ENCODE measurements at places on chromosomes 2 and 18. TPM values are rescaled to one million over a fixed set of nuclear protein-coding genes. Genes with fewer than 3 reads are reported as not detected.

GRCh38 chr18:71878226-71878625 is 665.9 kb downstream of the CBLN2 start:
- H3K4me3 ChIP-seq, result no peak overlapping the region
- no peaks in the 10 kb centered on the region for H3K4me1 ChIP-seq
- H3K36me3 ChIP-seq, result no peaks in the 10 kb centered on the region
- no peaks in the 10 kb centered on the region for H3K27me3 ChIP-seq

GRCh38 chr2:3160751-3161330 is 216.8 kb downstream of the EIPR1 start:
- no peaks in the 10 kb centered on the region for H3K36me3 ChIP-seq
- H3K27ac ChIP-seq, result no peak overlapping the region
- no peaks in the 10 kb centered on the region for H3K27me3 ChIP-seq
- DNase-seq, result no peak
- H3K4me1 ChIP-seq, result no peaks in the 10 kb centered on the region

DNA sequence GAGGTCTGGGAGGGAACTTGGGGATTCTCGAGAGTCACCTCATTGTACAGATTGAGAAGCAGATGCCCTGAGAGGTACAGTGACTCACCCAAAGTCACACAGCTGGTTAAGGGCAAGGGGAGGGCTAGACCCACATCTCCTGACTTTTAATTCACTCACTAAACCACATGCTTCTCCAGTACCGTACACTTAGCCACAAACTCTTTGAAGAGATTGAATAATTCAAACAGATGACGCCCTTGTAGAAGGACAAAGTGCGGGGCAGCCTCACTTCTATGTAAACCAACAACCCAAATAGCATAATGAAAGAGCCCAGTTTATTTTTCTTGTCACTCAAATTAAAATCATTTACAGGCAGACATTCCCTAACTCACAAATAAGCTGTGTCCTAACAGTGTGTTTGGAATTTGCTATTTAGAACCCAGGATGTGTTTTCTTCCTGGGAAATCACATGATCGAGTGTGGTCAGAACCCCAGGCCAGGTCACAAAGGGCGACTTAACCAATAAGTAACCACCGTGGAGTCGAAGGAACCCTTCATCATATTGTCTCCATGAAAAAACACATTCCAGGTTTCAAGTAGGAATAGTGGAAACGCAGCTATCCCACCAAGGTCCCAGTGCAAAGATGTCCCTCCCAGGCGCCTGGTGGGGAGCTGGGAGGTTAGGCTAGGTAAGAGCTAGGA is 35.8 kb upstream of the PTPN4 start:
- H3K4me3 ChIP-seq, result no peak overlapping the region
- no peaks in the 10 kb centered on the region for H3K27me3 ChIP-seq
- DNase-seq, result peak; percentile 65
- no peaks in the 10 kb centered on the region for H3K36me3 ChIP-seq
- H3K4me1 ChIP-seq, result no peaks in the 10 kb centered on the region
- H3K27ac ChIP-seq, result no peak overlapping the region

GRCh38 chr18:75221397-75221796 is 10.8 kb downstream of the TSHZ1 start:
- H3K27ac ChIP-seq, result no peak overlapping the region
- no peak for DNase-seq
- peaks cover 5% of the 10 kb centered on the region for H3K4me1 ChIP-seq
- H3K4me3 ChIP-seq, result no peak overlapping the region
- H3K27me3 ChIP-seq, result no peaks in the 10 kb centered on the region
- no peaks in the 10 kb centered on the region for H3K36me3 ChIP-seq

The EGR4 gene
- not detected for total RNA-seq

Measured in astrocyte (in vitro differentiated cells and primary cell).